ENCODE measurements at places on chromosomes 11 and 22. TPM values are rescaled to one million over a fixed set of nuclear protein-coding genes. Genes with fewer than 3 reads are reported as not detected.

The PANX2 gene
- total RNA-seq: 8.0 TPM

DNA sequence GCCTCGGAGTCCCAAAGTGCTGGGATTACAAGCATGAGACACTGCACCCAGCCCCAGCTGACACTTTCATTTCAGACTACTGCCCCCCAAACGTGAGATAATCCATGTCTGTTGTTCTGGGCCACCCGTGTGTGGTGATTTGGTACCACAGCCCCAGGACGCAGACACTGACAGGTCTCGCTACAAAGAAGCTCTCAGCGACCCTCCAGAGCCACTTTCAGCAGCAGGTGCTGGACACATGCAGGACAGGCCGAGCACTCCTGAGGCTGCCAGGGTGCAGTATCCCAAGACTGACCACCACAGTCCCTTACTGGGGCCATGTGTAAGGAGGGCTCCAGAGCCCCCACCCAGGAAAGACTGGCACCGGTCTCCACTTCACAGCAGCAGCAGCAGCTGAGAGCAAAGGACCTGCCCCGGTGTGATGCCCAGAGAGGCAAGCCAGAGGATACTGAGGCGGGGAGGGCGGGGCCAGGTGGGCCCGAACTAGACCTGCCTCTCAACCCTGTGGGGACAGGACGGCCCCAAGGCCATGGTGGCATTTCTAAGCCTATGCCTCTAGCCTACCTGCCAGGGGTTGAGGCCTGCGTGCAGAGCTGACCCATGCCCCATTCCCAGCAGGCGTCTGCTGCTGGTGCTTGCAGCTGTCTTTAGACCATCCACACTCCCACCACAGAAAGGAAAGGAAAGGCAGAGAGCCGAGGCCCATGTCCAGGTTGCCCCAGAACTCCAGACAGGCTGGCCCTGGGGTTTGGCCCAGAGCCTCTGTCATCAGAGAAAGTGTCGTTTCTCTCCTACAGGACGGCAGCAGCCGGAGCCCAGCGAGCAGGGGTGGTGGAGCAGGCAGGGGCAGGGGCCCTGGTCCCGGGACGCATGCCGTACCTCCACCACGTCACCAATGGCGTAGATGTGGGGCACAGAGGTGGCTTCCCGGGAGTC is 28.0 kb upstream of the GNB1L start:
- DNase-seq: no peak

- no peak for DNase-seq
Measured at GRCh38 chr11:104781719-104782376, 116.4 kb downstream of the CASP12 start.

The GRK2 gene
- 83.0 TPM for total RNA-seq

DNA sequence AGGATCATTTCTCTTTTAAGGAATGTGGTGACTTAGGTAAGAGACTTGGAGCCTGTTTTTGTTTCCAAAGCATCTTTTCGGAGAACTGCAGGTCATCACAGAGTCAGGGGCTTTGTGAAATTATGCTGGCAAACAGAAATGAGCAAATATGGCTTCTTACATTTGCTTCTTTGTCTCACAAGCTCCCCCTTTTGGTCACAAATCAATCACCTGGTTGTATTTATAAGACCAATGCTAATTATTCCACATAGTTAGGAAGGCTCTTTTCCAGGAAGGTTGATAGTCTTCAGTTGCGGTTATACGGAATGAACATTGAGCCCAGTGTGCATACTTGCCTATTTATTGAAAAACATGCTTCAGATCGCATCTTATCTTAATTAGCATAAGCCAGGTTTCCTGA is 34.6 kb upstream of the CEP126 start:
- DNase-seq: peak; percentile 72

DNA sequence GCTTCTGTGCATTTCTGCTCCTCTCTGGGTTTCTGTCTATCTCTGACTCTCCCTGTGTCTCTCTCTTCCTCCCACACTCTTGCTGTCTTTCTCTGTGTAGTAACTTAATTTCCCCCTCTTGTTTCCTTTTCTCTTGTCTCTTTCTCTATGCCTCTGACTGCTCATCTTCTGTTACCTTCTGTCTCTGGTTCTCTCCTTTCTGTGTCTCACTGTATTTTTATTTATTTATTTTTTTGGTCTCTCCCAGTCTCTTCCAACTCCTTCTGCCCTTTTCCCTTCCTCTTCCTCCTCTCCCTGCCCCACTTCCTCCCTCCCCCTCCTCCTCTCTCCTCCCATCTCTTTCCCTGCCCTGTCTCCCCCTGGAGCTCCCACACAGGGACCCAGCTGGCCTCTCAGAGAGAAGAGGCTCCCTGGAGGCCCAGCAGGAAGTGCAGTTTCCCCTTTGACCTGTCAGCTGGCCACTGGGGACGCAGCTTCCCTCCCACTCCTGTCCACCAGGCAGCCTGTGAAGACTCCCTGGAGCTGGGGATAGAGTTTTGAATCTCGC is 38.3 kb upstream of the MYH9 start:
- DNase-seq: no peak

- DNase-seq: no peak
Measured at GRCh38 chr11:86149792-86150191, 80.9 kb upstream of the PICALM start.

- DNase-seq: no peak
Measured at GRCh38 chr11:28323621-28324020, 215.4 kb downstream of the METTL15 start.

DNA sequence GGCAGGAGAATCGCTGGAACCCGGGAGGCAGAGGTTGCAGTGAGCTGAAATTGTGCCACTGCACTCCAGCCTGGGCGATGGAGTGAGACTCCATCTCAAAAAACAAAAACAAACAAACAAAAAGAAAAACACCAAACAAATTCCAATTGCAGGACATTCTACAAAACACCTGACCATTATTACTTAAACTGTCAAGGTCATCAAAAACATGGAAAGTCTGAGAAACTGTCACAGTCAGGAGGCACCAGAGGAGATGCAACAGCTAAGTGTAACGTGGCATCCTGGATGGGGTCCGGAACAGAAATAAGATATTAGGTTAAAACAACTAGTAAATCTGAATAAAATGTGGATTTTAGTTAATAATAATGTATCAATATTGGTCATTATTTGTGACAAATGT is 914 bp upstream of the DNAJB13 start:
- DNase-seq: no peak

DNA sequence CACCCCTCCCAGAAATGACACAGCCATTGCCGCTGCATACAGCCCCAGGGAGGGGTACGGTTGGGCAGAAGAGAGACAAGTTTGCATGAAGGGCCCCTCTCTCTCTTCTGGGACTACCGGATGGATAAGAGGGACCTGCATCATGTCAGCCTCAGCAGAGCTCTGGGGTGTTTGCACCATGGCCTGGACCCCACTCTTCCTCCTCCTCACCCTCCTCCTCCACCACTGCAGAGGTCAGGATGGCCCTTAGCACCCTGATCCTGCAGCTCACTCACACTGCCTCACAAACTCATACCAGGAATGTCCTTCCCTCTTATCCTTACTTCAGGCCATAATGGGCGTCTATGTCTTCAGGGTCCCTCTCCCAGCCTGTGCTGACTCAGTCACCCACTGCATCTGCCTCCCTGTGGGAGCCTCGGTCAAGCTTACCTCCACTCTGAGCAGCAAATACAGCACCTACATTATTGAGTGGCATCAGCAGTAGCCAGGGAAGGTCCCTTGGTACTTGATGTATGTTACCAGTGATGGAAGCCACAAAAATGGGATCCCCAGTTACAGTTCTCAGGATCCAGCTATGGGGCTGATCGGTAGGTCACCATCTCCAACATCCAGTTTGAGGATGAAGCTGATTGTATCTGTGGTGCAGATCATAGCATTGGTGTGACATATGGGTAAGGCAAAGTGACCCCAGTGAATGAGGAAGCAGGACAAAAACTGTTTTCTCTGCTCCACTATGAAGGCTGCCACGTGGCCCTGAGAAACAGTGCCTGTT is 62.2 kb upstream of the VPREB1 start:
- DNase-seq: no peak

The PATE2 gene
- not detected for total RNA-seq

DNA sequence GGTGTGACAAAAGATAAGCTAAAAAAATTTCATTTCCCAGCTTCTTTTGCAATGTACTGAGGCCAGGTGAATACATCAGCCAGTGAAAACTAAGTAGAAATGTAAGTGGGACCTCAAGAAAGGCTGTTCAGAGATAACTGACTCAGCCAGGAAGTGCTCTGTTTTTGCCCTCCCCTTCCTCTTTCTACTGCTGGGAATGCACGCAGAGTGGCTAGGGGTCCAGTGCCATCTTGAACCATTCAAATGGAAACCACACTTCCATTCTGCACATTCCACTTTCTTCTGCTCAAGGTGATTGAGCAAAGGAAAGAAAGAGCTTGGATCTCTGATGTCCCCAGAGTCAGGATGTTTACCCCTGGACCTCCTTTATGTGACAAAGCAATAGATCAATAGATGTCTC is 27.8 kb upstream of the LMO2 start:
- DNase-seq: no peak

DNA sequence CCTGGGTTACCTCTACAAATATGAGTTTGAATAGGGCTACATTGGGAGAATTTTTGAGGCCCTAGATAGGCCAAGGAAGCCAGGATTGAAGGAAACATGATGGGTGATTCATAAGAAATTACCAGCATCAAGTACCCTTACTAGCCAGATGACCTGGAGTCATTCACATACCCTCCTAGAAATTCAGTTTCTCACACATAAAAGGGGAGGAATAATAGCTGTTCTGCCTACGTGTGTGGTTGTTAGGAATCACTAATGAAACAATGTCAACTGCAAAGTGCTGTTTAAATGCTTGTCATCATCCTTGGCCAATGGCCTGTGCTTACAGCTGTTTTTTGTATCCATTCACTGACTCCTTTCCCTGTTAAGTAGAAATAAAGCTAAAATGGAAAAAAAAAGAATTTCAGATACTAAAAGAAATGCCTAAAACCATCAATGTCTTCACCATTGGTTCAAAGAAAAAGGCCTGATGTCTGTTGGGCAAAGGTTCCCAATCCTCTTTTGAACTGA is 114.4 kb downstream of the NCAM1 start:
- DNase-seq: no peak

The CAPN1 gene
- 279 TPM for total RNA-seq

- DNase-seq: peak; percentile 58
Measured at GRCh38 chr22:36998620-36999351, 20.5 kb downstream of the TST start.
